ENCODE measurements at places on chromosomes 3 and 15.

DNA sequence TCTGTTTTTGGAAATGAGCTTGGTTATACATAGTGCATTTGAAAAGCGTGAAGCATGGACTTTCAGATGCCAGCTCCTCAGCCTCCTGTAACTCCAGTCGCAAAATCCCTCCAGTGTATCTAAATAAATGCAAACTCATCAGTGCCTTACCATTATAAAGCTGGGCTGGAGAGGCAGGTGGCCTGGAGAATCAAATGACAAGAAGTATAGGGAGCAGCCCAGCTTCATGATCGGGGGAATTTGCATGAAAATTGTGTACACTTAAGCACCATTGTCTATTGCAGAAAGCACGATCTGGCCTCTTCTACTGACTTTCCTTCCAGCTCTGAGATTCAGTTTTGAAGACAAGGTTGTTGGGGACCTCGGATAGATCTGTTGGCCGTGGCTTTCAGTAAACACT is 71.7 kb downstream of the IGF1R start:
- no peak for DNase-seq

GRCh38 chr3:14490831-14491230 is 49.3 kb downstream of the GRIP2 start:
- no peak for DNase-seq

DNA sequence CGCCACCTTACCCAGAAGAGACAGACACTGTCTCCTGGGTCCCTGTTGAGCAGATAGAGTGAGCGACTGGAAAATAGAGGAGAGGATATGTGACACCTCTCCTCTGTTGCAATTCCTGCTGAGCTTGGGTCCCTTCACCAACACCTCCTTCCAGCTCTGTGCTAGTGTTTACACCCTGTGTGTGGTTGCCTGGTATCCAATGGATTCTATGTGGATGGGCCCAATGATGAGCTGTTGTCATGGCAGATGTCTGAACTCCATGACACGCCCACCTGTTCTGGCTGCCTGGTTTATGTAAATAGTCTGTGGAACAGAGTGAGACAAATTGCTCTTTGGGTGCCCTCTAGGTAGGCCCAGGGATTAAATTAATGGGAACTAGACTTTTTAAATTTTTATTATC is 23.7 kb downstream of the RBM5 start:
- no peak for DNase-seq

DNA sequence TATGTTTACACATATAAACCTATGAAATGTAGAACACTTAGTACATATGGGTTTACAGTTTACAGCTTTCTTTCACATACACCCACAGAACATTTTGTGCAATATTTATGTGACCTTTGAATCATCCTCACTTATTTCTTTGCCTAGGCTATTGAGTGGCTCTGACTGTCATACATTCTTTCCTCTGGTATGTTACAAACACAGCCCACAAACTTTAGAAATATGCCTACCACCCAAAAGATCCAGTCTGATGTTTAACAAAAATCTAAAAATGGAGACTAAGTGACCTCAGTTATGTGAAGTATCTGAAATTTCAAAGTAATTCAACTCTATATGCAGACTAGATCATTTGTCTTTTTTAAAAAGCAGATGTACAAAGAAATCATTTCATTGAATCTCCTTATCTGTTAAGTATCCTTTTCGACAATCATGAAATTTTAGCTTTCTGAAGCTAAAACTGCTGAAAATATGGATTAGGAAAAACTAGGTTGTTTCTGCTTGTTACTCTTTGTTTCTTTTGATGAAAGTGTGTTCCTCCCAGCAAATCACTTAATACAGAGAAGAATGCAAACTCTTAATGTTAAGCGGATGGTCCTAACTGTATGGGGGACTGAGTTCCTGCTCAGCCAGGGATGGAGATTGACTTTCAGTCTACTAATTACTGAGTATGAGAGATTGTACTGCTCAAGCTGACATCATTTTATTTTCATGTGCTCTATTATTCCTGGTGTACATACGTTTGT is 27.7 kb downstream of the CCDC54 start:
- no peak for DNase-seq

GRCh38 chr15:57662091-57662744 is 44.3 kb upstream of the POLR2M start:
- DNase-seq, result no peak

DNA sequence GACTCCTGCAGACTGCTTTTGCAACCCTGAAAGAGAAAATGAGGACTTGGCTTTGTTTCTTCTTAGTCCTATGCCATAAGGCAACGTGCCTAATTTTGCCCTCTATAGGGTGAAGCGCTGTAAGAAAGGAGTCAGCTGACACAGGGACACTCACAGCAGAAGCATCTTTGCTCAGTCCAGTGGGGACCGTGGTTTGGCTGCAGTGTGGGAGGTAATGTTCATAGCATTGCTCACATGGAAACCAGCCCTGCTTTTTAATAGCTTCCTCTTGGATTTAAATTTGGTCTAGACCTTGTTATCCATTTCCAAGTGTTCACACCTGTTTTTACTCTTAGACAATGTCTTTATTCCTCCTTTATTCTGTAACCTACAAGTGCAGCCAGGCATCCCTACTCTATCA is 1032.1 kb downstream of the NTRK3 start:
- no peak for DNase-seq

GRCh38 chr15:82680200-82681102 is 29.2 kb downstream of the AP3B2 start:
- DNase-seq, result no peak

DNA sequence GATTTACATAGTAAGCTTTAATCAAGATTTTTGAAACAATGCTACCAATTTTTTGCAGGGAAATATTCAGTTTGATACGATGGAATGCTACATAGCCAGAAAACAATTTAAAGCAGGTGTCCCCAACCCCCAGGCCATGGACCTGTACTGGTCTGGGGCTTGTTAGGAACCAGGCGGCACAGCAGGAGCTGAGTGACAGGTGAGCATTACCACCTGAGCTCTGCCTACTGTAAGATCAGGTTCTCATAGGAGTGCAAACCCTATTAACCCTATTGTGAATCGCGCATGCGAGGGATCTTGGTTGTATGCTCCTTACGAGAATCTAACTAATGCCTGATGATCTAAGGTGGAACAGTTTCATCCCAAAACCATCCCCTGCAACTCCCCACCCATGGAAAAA is 322.6 kb upstream of the NECTIN3 start:
- no peak for DNase-seq

GRCh38 chr15:37967788-37968187 is 33.3 kb downstream of the TMCO5A start:
- DNase-seq, result no peak

- DNase-seq, result no peak
Observed at GRCh38 chr3:171393032-171393744, 67.0 kb downstream of the TNIK start.

- DNase-seq, result no peak
Observed at GRCh38 chr15:64247906-64248541, 85.2 kb upstream of the PPIB start.

DNA sequence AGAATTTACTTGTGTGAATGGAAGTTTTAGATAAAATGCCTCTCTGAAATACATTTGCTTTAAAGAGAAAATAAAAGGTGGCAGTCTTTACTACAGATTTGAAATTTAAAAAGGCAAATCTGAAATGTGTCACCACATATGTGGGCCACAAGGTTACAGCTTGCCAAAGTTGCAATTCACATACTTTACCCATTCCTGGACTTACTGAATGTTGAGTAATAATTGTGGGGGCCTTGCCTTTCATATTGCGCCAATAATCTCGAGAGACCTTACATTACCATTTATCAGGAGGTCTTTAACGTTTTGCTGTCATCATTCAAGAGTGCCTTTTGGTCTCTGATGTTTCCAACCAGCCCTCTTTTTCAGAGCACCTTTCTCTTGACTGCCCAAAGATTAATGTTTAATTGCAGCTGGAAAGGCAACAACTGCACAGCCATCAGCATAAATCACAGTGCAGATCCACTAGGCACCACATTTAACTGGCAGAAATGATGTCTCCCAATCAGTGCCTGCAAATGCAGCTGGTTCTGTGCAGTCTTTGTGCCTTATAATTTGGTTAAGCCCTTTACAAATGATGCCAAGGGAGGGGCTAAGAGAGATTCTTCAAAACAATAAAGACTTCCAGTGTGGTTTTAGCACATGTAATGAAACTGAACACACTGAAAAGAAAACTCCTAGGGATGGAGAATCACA is 206.8 kb downstream of the MAGI1 start:
- no peak for DNase-seq

- DNase-seq, result no peak
Observed at GRCh38 chr3:95883801-95884200, 930.6 kb upstream of the EPHA6 start.

DNA sequence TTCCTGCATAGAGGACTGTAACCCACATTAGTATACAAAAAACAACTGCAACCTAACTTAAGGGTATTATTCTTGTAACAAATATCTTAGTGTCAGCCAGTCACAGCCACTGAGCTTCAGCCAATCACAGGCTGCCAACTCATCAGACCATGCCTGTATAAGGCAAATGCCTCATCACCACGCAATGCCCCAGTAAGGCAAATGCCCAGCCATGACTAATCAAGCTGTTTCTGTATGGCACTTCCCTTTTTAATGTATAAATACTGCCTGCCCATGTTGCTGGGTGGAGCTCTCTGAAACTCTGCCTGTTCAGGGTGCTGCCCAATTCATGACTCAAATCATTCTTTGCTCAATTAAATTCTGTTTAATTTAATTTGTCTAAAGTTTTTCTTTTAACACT is 18.4 kb upstream of the GABRA5 start:
- no peak for DNase-seq

GRCh38 chr3:190117981-190118380 is 2.7 kb downstream of the P3H2 start:
- no peak for DNase-seq

GRCh38 chr15:61871926-61872522 is 188.2 kb downstream of the VPS13C start:
- DNase-seq, result no peak

DNA sequence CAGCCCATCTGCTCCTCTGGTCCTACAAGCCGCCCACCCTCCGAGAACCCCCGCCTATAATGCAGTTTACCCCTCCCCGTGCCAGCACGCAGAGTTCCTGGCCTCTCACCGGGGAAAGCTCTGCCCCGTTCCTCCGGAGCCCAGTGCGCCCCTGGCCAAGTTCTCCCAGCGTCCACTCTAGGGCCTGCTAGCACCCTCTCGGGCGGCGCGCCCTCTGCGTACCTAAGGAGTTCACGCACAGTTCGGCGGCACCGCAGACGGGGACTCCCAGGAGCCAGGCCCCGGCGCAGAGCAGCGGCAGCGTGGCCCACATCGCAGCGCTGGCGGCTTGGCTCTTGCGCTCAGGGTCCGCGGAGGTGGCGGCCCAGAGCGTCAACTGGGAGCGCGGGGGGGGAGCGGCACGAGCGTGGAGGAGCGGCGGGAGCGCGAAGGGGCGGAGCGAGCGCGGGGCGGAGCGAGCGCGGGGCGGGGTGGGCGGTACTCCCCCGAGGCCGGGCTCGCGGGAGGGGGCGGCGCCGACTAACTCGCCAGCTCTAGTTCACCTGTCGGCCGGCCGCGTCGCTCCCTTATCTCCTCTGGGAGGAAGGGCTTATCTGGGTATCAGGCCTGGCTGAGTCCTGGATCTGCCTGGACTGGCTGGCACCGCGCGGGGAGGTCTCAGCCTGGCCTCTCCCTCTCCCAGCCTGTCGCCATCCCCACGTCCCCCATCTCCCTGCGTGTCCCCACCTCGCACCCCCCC is at the start of gene CTSH:
Gene CTSH (minus strand): TSS at position 378 of the 739 bp plus-strand sequence. CDS start 65 bp downstream, at position 313.
- peak; percentile 62 for DNase-seq

DNA sequence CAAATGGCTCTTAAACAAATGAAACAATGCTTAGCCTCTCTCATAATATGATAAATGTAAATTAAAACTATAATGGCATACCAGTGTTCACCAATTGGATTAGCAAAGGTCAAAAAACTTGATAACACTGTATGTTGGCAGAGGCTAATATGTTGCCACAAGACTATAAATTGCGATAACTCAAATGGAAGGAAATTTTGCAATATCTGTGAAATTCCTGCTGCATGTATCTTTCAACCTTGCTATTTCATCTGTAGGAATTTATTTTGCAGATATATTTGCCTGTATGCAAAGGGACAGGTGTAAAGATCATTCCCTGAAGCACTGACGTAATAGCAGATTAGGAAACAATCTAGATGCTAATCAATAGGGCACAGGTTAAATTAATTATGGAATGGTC is 191.4 kb upstream of the EIF1B start:
- no peak for DNase-seq

DNA sequence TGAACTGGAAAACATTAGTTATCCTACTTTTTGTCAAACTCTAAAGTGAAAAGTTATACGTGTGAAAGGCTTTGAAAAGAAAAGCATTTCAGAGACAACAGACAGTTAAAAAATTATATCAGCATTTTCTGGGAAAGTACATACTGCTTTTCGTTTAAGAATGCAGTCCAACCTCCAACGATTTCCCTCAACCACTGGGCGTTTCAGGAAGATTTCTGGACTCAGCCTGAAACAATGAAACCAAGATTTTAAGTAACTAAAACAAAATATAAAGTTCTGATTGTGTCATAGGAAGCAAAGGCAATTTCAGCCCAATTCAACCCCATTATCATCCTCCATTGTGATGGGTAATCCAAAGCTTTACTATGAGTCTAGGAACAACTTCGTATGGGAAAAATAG is 110.7 kb downstream of the PLD1 start:
- no peak for DNase-seq

- no peak for DNase-seq
Observed at GRCh38 chr15:93941697-93942096, 289.7 kb upstream of the MCTP2 start.

- no peak for DNase-seq
Observed at GRCh38 chr3:30156586-30157498, 449.6 kb upstream of the TGFBR2 start.

GRCh38 chr3:110318108-110318507 is 753.5 kb upstream of the NECTIN3 start:
- DNase-seq, result no peak

- DNase-seq, result no peak
Observed at GRCh38 chr3:141870091-141870687, 6.3 kb upstream of the ATP1B3 start.

GRCh38 chr15:93656041-93656440 is 567.0 kb upstream of the RGMA start:
- no peak for DNase-seq

GRCh38 chr15:79168922-79169456 is 78.4 kb upstream of the RASGRF1 start:
- no peak for DNase-seq

GRCh38 chr3:185912929-185913901 is 24.6 kb downstream of the TRA2B start:
- DNase-seq, result no peak

DNA sequence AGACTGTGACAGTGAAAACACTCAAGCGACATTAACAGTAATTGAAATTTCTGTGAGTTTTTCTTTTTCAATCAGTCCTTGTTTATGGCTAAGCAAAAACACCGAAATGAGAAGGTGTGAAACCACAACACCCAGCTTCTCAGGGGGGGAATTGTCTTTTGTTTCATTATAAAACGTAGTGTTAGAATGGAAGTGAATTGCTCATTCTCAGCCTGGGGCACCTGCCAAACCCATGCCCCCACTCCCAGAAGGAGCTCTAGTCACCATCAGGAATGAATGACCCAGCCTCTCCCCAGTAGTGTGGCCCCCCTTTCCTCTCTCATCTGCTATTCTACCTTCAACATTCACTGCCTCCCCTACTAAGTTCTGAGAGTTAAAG is 185.8 kb upstream of the CFAP20DC start:
- DNase-seq, result no peak

- DNase-seq, result no peak
Observed at GRCh38 chr15:72369964-72370363, 5.8 kb downstream of the HEXA start.

- no peak for DNase-seq
Observed at GRCh38 chr3:58429657-58430056, 4.0 kb downstream of the PDHB start.

All from posterior cingulate gyrus (tissue), 11 donors.